Fibroblast of gingiva (primary cell): ENCODE measurements at places on chromosomes 13 and 19.

DNA sequence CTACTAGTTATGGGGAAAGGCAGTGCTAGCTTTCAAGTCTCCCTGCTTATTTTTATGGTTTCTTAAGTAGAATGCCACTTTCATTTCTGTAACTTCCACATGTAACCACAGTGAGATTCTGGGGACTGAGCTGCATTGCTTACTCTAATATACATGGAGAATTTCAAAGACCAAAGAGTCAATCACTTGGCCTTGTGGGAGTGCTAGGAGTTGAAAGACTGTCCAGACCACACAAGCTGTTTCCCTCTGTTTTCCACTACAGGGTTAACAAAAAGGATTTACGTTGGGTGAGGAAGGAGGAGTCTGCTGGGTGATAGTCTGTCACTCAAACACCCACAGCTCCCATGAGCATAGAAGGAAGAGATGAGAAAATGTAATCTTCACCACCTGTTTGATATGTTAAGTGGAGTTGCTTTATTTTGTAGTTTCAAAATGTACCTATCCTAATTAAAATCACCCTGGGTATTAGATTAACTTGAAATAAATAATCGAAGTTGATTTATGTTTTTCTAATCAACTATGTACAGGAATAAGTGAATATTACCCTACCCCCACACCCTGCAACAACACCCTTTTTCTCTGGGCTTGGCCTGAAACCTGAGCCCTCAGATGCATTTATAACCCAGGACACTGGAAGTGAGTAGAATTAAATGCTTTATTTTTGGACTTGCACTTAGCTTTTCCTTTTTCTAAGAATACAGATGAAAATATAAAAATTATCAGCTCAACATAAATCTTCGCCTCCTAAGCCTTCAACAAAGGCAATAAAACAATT is 225.8 kb upstream of the SLC10A2 start:
- DNase-seq: no peak

DNA sequence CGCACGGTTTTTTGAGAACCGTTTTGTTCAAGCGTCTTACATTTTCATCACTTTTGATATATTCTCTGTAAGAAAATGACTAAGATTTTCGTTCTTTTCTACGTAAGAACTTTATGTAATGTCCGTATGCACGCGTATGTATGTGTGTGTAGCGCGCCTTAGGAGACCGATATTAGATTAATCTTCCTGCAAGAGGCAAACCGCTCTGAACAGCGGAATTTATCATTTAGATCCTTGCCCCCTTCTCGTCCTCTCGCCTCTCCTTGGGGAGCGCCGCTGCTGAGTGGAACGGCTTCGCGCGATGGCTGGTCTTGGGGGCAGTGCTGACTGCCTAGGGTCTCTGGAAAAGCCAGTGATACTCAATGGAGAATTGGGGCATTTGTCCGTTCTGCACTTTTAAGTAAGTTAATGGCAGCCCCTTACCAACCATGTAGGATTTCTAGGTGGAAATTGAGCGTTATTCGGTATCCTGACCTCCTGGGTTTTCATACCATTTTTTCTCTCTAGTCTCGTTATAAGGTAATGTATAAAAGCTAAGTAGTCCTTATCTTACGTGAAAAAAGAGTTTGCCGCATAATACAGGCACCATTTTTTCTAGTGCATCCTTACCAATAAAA is 4.7 kb downstream of the MAB21L1 start:
- peak; percentile 57 for DNase-seq

- DNase-seq: no peak
These were observed 787 bp downstream of the TIMM29 start for GRCh38 chr19:10929402-10929794.

DNA sequence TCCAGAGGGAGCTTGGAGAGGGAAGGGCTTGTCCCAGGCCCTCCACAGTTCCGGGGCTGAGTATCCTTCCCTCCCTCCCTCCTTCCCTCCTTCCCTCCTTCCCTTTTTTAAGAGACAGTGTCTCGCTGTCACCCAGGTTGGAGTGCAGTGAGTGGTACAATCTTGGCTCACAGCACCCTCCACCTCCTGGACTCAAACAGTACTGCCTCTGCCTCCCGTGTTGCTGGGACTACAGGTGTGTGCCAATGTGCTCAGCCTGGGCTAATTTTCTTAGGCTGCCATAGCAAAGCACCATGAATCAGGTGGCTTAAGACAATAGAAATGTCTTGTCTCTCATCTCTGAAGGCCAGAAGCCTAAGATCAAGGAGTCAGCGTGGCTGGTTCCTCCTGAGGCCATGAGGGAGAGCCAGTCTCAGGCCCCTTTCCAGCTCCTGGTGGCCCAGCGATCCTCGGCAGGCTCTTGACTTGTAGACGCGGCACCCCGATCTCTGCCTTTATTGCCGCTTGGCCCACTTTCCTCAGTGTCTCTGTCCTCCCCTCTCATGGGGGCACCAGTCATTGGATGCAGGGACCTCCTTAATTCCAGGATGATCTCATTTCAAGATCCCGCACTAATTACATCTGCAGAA is 47.5 kb downstream of the CRTC1 start:
- no peak for DNase-seq

- no peak for DNase-seq
These were observed 128.6 kb downstream of the TEX29 start for GRCh38 chr13:111449041-111449440.

DNA sequence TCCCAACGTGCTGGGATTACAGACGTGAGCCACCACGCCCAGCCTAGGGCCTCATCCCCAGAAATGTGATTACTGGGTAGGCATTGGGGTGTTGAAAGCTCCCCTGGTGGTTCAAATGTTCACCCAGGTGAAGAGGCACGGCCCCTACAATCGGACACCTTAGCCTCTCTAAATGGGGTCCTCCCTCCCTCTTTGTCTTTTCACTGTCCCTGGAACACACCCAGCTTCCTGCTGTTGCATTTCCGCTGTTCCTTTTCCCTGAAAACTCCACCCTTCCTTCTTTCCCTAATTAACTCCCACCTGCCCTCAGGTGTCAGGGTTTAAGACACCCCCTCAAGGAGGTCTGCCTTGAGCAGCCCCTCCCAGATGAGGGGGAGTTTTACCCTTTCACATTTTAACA is 3.6 kb upstream of the PRODH2 start:
- DNase-seq: no peak

GRCh38 chr13:30900952-30901749 is 4.9 kb upstream of the MEDAG start:
- DNase-seq: no peak

DNA sequence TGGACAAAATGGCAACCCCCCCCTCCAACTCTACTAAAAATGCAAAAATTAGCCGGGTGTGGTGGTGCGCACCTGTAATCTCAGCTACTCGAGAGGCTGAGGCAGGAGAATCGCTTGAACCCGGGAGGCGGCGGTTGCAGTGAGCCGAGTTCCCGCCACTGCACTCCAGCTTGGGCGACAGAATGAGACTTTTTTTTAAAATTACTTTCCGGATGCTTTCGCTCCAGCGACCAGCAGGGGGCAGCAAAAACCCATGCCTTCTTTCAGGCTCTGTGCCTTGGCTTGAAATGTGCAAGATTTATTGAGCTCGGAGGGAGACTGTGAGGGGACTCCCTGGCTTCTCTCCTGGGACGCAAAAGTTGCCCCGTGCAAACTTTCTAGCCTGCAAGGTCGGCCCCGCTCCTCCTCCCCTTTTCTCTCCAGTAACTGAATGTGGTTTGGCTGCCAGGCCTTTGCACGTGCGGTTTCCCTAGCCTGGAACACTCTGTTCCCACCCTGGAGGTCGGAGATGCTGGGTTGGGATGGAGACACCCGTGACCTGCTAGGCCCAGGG is 61.4 kb upstream of the NFIC start:
- DNase-seq: peak; percentile 47

DNA sequence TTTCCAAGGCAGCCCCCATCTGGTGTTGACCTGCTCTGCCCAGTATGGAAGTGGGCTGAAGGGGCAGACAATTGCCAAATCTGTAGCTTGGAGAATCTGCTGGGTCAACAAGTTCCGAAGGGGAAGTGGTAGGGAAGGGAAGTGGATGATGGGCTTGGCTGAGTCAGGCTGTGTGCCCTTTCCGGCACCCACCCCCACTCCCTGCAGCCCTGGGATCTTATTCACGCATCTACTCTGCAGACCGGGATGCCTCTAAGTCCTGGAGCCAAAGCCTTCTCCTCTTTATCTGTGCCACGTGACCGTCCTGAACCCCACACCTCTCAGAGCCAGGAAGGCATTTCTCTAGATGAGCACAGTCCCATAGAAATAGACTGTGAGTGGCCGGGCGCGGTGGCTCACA is 7.5 kb upstream of the C5AR2 start:
- no peak for DNase-seq

DNA sequence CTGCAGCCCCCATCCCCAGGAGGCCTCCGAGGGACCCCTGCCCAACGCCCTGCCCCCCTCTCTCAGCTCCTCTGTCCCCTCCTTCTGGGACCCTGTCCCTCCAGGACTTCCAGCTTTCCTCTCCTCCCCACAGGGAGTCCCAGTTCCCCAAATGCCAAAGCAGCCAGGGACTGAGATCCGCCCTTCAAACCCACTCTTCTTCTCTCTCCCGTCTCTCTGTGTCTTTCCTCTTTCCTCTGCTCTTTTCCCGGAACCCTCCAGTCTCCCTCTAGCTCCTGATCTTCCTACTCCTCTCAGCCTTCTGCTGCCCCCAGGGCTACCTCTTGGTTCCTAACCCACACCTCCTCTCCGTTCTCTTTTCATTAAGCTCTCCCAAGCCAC is 377 bp downstream of the CA11 start:
- DNase-seq: no peak

DNA sequence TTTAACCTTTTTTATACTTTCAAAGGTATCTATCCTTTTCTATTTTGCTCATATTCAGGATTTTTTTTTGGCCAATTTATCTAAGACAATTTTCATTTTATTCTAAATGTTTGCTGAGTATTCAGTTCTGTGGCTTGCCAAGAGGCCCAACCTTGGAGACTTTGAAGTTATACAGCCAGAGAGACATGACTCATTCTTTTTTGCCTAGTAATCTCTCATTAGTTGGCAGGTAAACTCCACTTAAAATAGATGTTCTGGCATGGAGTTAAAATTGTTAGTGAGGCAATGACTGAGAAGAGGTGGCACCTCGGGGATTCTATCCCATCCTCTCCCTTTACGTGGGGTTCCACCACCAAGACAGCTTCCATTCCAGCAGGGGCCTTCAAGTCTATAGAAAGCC is 213.8 kb downstream of the KCTD12 start:
- DNase-seq: peak; percentile 2

DNA sequence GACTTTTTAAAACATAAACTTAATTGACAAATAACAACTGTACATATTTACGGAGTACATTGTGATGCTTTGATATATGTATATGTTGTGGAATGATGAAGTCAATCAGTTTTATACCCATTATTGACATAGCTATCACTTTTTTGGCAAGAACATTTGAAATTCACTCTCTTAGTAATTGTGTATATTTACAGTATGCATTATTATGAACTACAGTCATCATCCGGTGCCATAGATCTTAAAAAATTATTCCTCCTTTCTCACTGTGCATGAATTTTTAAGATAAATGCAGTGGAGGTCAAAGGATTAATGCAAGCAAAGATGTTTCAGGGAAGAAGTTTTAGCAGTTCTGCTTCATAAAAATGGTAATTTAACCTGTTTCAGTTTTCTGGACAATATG is 8.0 kb upstream of the VN1R4 start:
- DNase-seq: no peak

DNA sequence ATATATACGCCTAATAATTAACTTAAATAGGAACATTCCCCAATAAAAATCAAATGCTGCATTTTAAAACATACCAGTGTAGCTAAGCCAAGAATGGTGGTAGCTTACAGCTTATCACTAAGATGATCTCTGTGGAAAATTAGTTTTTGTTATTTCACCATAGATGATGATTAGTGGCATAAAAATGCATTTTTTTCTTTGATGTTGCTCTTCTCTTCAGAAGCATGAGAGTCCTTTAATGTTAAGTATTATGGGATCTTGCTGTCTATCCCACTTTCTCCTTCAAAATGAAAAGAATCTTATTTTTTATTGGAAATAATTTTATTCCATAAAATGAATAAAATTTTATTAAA is 731.0 kb downstream of the SLITRK1 start:
- DNase-seq: peak; percentile 18

DNA sequence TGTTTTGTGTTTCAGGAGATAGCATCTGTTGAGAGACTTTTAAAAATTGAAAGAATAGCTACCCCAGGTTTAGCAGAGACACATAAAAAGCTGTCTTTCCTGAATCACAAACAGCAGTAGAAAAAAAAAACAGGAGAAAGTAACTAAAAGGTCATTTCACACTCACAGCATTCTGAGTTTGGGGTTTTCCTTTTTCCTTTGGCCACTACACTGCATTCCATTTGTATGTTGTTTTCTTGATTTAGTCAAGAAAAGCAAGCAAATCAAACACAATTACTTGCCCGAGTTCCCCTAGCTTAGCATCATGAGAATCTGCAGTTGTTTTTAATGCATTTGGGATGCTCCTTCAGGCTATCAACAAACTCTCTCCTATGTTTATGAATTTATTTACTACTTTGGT is 161.0 kb downstream of the KCTD12 start:
- peak; percentile 68 for DNase-seq

DNA sequence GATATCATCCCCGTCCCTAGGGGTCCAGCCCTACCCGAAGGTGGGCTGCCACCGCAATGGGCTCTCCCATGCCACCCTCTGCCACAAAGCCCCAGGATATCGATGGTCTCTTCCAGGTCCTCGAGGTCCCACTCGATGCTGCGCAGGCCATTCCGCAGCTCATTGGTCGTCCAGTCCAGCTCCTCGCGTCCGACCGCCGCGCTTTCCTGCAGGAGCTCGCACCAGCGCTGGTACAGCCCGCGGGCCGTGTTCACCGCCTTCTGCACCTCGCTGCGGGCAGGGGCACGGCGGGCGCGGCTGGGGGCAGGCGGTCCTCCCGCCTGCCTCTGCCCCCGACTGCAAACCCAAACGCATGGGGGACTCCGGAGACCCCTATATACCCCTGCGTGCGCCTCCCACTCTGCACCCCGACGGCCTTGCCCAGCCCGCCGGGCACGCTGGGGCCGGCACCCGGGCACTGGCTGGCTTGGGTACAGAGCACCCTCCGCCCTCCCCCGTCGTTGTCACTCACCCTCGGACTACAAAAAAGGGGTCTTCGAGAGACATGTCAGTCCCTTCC is 468 bp downstream of the STX10 start:
- DNase-seq: no peak

DNA sequence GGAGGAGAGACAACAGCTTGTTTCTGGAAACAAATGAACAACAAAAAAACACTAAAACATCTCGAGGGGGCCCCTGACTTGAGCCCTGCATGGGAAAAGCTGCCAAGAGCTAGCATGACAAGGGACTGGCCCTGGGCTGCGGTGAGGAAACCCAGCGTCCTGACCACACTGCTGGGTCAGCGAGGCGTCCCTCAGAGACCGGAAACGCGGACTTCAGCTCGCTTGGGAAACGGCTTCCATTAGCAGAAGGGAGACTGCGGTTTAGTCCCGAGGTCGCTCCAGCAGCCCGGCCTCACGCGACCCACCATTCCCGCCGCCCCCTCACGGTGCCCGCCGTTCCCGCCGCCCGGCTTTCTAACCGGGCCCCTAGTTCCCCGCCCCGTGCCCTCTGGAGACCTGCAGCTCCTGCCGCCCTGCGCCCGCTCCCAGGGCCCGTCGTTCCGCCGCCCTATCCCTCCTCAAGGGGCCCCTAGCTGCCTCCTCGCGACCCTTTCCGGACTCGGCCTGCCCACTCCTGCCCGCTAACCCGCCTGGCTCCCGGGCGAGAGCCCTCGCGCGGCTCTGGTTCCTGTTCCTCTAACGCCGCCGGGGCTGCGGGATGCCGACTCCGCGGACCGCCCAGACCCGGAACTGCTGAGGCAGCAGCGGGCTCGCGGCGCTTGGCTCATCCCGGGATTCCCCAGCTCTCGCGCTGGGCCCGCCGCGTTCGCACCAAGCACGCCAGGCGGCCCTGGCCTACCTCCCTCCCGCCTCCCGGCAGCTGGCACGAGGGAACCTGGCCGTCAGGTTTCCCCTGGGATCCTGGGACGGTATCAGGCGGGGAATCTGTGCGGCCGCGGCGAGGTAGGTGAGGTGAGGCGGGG is at the start of gene CCDC122:
CCDC122 (minus strand) TSS at position 849 of the 863 bp plus-strand sequence. CDS start 10,364 bp downstream, outside the sequence.
- peak; percentile 86 for DNase-seq
